ENCODE measurements at places on chromosomes 16 and 17. TPM values are rescaled to one million over a fixed set of nuclear protein-coding genes. Genes with fewer than 3 reads are reported as not detected.

The CETP gene
- total RNA-seq, result 1.5 TPM

The CCL8 gene
- not detected for total RNA-seq

The ABCA8 gene
- total RNA-seq, result 0.32 TPM

The ACSM2A gene
- not detected for total RNA-seq

The TMEM220 gene
- 2.6 TPM for total RNA-seq

The SLC5A10 gene
- not detected for total RNA-seq

The HES7 gene
- not detected for total RNA-seq
